ENCODE measurements at places on chromosomes 11 and 22.

DNA sequence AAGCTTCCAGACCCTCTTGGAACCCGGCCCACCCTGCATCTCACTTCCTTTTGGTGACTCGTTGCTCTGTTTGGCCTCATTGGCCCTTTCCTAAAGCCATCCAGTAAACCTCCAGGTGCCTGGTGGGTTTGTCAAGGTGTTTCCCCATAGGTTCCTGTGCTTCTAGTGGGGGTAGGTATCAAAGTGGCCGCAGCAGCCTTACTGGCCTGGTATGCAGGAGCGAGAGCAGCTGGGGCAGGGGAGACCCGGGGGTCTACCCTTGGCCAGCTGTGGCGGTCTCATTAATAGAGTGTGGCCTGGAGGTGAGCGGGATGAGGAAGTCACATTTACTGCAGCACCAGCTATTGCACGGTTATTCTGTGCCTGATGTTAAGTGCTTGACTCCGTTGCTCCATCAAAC, 4.1 kb downstream of the APOA4 start:
- no peak for DNase-seq

DNA sequence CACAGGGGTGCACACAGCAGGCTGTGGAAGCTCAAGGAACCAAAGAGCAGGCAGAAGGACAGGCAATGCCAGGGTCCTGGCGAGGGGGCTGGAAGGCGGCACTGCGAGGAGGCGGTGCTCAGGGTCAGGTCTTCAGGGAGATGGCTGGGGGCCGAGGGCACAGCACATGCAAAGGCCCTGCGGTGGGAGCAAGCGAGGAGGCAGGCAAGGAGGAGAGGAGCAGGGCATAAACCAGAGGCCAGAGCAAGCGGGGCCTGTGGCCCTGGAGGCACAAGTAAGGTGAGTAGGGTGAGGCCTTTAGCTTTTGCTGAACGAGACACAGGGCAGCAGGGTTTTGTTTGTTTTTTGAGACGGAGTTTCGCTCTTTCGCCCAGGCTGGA, 126.9 kb downstream of the ARHGAP8 start:
- DNase-seq: no peak

- no peak for DNase-seq
These were observed 30.0 kb upstream of the CXCR5 start for GRCh38 chr11:118853678-118854077.

- DNase-seq: no peak
These were observed 3.7 kb upstream of the CLCF1 start for GRCh38 chr11:67376873-67377808.

DNA sequence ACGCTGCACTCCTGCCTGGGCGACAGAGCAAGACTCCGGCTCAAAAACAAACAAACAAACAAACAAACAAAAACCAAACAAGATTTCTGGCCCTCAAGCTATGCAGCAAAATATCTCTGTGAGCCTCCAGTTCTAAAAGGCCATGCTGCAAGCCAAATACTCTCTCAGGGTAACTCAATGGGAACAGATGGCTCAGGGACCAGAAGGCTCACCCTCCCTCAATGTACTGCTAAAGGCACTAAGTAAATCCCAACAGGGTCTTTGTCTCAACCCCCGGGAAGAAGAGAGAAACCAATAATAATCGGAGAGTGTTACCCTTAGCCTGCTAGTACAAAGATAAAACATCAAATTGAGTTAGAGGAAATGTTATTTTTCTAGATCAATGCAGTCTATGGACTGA, 119.7 kb upstream of the ZC3H12C start:
- no peak for DNase-seq

Measured in esophagus squamous epithelium (tissue), 5 donors.